GM13976 (cell line): ENCODE measurements at places on chromosomes 16 and 17.

DNA sequence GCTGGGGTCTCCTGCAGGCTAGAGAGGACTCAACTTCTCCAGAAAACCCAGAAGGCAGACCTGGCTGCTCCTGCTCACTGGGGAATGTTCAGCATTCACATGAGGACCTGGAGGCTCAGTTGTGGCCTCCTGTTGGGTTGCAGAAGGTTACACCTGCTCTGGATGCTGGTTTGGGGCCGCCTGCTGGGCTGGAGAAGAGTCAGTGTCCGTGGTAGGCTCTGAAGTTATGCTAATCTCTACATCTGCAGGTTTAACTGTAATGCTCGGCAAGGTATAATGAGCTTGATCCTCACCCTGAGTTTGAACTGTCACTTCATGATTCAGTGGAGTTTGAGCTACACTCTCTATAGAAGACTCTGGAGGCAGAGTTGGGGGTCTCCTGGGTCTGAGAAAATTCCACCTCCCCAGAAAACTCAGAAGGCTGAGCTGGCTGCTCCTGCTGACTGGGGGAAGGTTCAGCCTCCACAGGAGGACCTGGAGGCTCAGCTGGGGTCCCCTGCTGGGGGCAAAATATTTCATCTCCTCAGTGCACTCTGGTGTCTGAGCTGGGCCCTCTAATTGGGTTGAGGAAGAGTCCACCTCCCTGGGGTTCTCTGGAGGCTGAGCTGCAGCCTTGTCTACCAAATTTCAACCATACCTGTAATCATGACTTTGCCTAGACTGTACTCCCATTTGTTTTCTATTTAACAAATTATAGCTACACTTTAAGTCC is 23.5 kb downstream of the RDM1 start:
- no peak for DNase-seq

DNA sequence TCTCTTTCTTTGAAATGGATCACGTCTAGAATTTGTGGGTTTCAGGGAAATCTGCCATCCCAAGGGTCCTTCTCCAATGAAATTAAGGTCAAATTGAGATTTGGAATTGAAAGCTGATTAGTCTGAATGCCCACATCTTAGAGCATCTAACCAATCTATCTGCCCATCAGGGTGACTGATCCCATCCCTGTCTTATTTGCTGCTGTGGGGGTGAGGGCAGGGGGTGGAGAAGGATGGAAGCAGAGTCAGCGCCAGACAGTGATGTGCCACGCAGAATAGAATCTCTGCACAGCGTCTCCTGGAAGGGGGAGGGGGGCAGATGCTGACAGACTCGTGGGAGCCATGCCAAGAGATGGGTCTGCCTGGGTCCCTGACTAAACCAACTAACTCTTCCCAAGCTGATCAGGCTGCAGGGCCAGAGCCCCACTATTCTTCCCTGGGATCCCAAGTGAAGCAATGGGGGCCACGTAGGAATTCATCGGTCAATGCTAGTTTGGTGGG is 32.1 kb downstream of the CDK5RAP3 start:
- no peak for DNase-seq

DNA sequence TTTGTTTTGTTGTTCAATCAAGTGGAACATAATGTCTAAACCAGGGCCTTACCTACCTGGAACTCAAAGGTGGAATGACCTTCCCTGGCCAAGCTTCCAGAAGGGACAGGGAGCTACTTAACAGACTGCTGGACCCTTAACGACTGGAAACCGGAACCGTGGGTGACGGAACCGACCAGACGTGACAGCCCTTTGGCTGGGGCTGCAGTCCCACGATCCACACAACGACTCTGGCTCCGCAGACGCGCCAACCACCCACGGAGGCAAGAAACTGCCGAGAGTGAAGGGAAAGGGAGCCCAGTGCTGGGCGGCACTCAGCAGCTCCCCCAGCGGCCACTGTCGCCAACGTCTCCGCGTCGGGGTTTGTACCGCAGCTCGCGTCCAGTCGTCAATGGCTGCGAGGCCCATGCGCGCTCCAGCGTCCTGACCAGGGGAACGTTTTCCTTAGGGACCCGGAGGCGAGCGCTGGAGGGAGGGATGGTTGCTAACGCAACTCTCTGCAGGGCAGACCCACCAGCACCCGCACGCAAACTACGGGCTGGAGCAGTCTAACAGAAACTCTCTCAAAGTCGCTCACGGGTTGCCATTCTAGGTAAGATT is 5.5 kb upstream of the KIF22 start:
- peak; percentile 85 for DNase-seq

DNA sequence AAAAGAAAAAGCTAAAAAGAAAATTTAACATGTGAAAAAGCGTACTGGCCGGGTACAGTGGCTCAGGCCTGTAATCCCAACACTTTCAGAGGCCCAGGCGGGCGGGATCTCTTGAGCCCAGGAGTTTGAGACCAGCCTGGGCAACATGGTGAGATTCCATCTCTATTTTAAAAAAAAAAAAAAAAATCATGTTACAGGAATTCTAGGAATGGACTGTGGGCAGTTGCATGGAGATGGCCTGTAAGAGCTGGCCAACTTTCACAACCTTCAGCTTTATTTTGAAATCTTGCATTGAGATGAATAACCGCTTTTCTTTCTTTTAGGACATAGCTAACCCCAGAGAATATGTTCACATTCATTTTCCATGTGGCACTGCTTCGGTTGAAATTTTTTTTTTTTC is 8.2 kb upstream of the CIAO3 start:
- DNase-seq, result no peak

GRCh38 chr17:28133562-28133970 is 91.1 kb downstream of the NLK start:
- no peak for DNase-seq

GRCh38 chr17:83081684-83082201 is 2.3 kb downstream of the METRNL start:
- DNase-seq, result peak; percentile 62

DNA sequence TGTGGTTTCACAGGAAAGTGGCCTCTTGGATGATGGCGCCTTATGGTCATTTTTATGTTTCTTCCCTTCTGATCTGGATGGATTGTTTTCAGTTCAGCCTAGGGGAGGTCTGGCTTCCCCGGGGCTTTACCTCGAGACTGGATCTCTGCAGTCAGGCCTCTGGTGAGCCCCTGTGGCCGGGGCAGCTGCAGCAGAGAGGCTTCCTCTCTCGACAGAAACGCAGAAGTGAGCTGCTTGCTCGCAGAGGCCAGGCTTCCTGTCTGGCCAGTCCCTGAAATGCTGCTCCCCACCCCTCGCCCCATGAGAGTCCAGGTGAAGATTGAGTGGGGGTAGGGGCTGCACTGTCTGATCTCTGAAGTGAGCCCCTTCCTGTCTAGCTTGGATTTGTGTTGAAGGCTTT is 44.0 kb downstream of the PLCG2 start:
- DNase-seq, result peak; percentile 67

DNA sequence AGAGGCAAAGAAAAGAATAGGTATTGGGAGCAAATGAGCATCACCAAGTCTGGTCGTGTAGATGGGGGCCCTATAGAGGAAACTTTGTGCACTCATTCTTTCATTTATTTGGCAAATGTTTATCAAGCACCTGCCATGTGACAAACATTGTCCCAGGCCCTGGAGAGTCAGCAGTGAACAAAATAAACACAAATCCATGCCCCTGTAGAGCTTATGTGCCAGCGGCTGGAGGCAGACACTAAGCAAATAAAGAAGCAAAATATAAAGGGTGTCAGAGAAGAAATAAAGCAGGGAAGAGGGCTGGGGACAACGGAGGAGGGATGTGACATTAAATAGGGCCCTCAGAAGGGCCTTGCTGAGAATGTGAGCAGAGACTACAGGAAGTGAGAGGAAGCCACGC is 45.5 kb downstream of the KATNIP start:
- DNase-seq, result no peak

GRCh38 chr16:1820096-1820945 is 6.3 kb downstream of the HAGH start:
- no peak for DNase-seq

DNA sequence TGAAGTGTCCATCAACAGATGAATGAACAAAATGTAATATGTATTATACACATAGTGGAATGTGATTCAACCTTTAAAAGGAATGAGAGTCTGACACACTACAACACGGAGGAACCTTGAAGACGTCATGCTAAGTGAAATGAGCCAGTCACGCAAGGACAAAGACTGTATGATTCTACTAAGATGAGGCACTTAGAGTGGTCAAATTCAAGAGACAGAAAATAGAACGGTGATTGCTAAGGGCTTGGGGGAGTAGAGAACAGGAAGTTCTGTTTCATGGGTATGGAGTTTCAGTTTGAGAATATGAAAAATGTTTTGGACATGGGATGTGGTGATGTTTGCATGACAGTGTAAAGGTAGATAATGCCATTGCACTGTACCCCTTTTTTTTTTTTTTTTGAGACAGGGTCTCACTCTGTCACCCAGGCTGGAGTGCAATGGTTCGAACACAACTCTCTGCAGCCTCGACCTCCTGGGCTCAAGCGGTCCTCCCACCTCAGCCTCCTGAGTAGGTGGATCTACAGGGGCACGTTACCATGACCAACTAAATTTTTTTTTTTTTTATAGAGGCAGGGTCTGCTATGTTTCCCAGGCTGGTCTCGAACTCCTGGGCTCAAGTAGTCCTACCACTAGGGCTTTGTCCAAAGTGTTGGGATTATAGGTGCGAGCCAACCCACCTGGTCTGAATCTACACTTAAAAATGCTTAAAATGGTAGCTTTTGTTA is 2.9 kb upstream of the CCDC102A start:
- DNase-seq, result peak; percentile 63

DNA sequence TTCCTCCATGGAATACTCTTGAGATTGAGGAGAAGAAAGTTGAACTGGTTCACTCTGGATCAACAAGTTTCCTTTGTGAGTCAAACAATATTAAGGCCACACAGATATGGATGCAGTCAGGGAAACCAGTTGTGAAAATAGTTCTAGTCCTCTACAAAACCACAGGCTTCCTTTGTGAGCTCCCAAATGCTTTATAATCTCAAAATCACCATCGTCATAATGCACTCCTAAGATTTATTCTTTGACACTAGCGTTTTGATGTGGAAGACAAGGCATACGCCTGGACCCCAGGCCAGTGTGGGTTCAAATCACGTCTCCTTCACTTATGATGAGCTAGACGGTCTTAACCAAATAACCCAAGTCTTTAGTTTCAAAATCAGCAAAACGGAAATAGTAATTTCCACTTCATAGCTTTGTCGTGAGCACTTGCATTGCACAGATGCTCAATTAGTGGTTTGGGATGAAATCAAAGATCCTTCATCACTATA is 142.6 kb downstream of the STX8 start:
- no peak for DNase-seq

DNA sequence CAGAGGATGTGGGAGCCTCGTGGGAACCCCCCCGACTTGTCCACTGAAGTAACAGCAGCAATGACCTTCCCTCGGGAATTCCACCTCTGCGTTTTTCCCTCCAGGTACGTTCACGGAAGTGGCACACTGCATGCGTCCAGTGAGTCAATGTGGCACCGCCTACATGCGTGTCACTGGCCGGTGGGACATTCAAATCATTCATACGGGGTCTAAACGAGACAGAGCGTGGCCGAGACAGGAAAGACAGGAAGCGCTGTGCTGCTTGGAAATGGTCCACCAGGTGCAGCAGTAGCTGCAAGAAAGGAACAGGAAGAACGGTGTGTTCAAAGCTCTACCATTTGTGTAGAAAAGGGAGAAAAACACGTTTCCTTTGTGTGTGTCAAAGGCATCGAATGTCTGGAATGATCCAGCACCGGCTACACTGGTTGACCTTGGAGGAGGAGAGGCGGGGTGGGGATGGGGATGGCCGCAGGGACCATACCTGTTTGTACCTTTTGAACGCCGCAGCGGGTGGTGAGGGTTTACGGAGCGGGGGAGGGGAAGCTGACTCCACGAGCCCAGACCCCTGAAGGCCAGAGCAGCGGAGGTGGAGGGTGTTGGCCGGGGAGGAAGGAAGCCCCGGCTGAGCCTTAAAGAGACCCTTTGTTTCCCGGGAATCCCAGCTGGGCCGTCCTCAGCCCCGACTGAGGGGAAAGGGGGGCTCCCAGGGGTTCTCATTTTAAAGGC is 1.7 kb upstream of the PGAP6 start:
- no peak for DNase-seq

- no peak for DNase-seq
Observed at GRCh38 chr16:9061358-9061813, 30.1 kb upstream of the HAPSTR1 start.

DNA sequence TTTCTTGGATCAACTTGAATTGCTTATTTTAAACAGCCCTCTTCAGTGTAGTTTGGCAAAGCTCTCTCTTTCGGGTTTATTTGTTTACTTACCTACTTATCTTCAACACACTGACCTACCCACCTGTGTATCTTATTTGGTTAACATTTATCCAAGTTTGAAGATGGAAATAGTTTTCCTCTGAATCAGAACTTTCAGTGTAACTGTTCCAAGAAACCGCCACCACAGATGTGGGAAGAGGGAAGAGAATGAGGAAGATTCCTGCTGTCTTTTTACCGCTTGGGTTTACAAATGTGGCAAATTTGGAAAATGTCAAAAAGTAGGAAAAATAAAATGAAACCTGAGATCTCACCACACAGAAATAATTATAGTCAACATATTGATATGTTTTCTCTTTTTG is 115.8 kb downstream of the MSI2 start:
- DNase-seq, result no peak

DNA sequence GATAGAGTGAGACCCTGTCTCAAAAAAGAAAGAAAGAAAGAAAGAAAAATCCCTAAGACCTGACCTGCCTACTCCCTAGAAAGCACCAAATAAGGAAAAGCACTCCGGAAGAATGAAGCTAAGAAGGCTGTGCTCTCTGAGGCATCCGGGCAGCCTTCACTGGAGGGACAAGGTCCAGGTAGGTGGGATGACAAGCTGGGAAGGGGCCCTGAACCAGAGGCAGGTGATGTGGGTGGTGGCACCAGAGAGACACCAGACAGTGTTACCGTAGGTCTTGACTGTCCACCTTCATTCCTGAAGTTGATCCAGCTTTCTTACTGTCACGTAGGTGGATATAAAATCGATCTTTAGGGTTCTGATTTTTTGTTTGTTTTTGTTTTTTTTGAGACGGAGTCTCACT is 26.3 kb downstream of the SMTNL2 start:
- DNase-seq, result no peak

- peak; percentile 72 for DNase-seq
Observed at GRCh38 chr16:56871172-56871593, 6.2 kb downstream of the SLC12A3 start.

- DNase-seq, result no peak
Observed at GRCh38 chr17:80951121-80952090, 40.2 kb upstream of the CHMP6 start.

DNA sequence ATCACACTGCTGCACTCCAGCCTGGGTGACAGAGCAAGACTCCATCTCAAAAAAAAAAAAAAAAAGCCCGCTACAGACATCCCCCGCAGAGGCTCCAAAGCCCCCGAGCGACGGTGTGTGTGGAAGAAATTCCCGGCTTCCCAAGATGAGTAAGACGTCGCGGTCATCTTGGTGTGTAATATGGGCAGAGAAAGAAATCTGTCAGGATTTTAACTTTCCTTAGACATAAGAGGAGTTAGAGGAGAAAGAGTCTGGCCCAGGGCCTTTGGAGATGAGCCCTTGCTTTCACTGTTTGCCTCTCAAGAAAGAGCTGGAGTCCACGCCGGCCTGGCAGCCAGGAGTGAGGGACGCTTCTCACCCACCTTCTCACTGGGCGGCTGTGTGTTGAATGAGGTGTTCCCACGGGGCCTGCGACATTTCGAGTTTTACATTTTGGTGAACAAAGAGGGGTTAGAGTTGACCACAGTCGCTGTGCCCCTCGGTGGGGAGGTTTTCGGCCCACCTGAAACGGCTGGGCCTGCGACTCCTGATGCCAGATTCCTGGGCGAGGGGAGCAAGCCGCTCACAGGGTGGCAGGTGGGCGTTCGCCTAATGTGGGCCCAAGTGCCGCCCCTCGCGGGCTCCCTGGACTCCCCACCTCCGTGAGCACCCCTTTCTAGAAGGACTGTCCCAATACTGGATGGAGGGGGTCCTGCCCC is 17.9 kb downstream of the C1QTNF1 start:
- DNase-seq, result no peak
